Stimulated activated CD8-positive, alpha-beta memory T cell treated with anti-CD3 and anti-CD28 coated beads, Interleukin-2, amount 100 ng/mL, for 1 hour (primary cell): ENCODE measurements at places on chromosomes 7 and 10.

DNA sequence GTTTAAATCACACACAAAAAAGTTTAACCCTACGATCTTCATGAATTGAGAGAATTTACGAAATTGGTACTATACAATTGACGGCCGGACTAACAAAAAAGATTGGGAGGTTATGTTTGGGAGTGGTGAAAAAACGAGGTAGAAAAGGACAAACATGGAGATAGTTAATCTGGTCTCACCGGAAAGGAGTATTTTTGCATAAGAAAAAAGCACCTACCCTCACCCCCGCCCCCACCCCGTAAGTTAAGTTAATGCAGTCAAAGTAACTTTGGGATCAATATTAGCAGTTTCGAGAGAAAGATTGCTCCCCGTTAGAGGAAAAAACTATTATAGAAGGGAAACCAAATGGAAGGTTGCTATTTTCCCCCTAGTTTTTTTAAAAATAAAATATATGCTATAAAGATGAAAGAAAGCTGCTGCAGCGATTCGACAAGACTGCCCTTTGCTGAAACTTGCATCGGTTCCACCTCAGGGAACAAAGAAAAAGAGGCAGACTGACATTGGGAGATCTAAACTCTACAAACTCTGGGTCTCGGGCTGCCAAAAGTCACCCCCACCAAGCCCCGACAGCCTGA is 3.5 kb downstream of the SP8 start:
- no peak for DNase-seq

DNA sequence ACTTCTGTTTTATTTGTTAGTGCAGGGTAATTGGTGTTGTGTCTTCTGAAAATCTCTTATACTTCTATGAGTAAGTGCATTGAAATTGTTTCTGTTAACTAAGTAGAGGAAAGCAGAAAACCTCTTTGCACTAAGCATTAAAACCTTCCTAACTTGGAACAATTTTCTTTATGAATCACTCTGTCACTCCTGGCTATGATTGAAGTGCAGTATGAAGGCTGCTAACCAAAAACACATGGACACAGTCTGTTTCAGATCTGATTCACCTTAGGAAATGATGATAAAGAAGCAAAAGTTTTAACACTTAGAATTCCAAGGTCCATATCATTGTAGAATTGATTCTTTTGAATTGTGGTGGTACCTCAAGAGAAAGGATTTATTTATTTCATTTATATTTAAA is 41.9 kb downstream of the MET start:
- no peak for DNase-seq

GRCh38 chr10:13707156-13707881 is 120.6 kb downstream of the PRPF18 start:
- no peak for DNase-seq

DNA sequence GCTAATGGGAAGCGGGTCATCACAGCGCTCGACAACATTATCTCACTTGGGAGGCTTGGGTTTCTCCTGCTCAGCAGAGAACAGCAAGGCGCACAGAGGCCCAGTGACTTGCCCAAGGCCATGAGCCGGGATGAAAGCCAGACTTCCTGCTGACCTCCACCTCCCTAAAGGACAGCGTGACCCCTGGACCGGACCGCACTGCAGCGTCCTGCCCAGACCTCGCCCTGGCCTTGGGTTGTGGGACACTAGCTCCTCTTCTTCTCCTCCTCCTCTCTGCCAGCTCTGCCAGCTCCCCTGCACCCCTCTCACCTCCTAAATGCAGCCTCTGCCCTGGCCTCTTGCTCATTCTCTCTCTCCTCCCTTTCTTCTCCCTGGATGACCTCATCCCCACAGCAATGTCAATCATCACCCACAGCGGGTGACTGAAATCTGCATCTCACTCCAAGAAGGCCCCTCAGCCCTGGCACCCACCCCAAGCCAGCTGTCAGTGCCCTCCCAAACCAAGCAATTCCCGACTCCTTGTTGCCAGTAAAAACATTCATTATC is 19.4 kb downstream of the SPOCK2 start:
- no peak for DNase-seq

DNA sequence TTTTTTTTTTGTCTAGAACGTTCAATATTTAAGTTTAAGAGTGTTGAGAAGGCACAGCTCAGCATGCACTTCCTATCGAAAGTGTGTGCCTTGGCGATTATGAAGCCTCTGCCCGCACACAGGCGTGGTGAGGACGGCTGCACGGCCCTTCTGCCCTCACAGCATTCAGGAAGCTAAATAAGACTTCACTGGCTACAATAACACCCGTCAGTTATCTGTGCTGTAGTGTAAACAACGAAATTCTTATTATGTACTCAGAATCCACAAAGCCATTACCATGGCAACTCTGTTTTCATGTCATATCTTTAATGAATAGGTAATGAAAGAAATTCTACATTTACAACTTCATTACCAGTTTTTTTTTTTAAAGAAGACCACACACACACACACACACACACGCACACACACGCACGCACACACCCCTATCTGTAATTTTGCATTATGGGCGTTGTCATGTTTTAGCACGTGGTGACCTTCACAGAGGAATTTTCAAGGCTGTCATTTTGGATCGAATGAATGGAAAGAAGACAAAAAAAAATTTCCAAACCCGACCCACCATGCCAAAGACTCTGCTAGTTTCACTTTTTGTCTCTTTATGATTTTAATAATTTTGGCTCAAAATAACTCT is 254.8 kb upstream of the CTBP2 start:
- DNase-seq = no peak

DNA sequence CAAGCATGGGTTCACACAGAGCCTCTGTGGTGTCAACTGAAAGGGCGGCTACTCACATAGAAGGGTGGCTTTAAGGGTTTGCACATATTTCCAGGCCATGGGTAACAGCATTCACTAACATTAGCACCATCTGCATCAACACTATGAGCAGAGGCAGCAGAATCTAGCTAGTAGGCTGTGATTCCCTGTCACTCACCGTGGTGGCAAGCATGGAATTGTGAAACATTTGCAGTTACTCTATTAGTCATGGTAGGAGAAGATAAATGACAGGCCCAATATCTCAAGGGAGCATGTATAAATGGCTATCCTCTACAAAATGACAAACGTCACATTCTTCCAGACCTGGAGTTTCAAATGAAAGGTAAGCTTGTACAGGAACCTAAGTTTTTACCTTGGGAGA is 32.2 kb upstream of the CUBN start:
- DNase-seq = no peak

DNA sequence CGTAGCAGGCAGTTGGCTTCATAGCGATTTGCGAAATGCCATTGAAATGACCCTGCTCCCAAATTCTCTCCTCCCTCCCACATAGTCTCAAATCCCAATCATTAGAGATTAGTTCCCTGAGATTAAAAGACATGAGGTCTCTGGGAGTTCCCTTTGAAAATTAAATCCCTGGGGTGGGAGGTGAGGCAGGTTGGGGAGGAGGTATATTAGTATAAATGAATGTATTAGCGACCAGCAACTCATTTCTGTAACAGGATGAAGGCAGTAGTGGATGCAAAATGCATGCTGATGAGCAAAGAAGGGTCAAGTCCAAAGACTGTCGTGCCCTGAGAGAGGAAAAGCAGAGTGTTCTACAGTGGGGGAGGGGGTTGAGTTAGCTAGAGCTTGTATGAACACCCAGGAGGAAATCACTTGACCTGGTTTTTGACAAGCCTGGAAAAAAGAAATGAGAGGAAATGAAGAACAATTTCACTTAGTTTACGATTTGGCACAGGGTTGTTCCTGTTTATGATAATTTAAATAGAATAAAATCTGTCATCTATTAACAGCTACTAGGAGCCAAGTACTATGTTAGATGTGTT is 79.6 kb upstream of the MTPN start:
- DNase-seq = no peak
